ENCODE measurements at places on chromosomes 16 and 17. TPM values are rescaled to one million over a fixed set of nuclear protein-coding genes. Genes with fewer than 3 reads are reported as not detected.

The KLHL10 gene
- not detected for total RNA-seq

The CIITA gene
- total RNA-seq: 12.7 TPM

The PRAC2 gene
- not detected for total RNA-seq

The KRT15 gene
- total RNA-seq: not detected

The MYH1 gene
- total RNA-seq: not detected

The SNN gene
- total RNA-seq: 22.1 TPM

The KRTAP9-4 gene
- not detected for total RNA-seq

The TBC1D3C gene
- total RNA-seq: 0.36 TPM

The CHD9NB gene
- 1.8 TPM for total RNA-seq

The KIF19 gene
- not detected for total RNA-seq

The TOB1 gene
- total RNA-seq: 35.8 TPM
